Stimulated activated CD8-positive, alpha-beta memory T cell treated with anti-CD3 and anti-CD28 coated beads, Interleukin-2, amount 100 ng/mL, for 48 hours (primary cell): ENCODE measurements at places on chromosomes 4 and X.

DNA sequence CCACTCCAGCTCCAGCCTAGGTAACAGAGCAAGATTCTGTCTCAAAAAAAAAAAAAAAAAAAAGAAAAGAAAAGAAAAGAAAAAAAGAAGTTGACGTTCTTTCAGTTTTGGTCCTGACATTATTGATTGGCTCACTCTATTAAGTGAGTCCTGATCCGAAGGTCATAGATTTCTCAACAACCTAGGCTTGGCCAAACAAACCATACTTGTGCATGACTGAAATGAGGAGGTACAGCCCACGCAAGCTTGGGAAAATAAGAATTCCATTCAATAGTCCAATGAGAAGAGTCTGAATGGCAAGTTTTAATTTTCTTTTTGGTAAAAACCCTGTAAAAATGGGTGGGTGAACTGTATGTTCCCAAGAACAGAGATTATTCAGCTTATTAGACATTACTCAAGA, 3.2 kb upstream of the ETNPPL start:
- no peak for DNase-seq

DNA sequence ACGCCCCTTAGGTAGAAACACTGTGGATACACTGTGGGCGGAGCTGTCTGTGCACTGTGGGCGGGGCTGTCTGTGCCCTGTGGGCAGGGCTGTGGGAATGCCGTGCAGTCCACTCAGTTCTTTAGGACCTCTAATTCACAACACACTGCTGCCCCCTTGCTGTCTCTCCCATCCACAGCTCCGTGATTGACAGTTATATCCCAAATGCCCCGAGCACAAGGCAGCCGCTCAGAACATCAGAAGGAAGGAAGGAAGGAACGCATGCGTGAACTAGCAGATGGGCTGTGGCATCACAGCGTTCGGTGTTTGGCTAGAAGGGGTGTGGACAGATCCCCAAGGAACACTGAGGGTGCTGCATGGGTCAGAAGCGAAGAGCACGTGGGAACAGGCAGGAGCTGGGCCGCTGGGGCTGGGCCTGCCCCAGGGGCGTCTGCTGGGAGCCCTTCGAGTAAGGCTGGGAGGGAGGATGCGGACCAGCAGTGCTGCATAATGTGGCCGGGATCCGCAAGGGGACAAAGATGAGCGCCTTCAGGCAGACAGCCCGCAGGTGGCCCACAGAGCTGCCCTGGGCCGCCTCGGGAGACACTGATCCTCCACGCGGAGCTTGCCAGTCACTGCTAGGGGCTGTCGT, 29.8 kb downstream of the ACOX3 start:
- no peak for DNase-seq

- no peak for DNase-seq
Measured at GRCh38 chrX:15988661-15989603, 134.3 kb upstream of the AP1S2 start.

- DNase-seq, result no peak
Measured at GRCh38 chrX:1009771-1010170, 202.7 kb downstream of the CRLF2 start.

- DNase-seq, result no peak
Measured at GRCh38 chrX:13702111-13702789, 13.3 kb downstream of the RAB9A start.

GRCh38 chr4:72397314-72397713, 171.7 kb downstream of the ADAMTS3 start:
- DNase-seq, result no peak

DNA sequence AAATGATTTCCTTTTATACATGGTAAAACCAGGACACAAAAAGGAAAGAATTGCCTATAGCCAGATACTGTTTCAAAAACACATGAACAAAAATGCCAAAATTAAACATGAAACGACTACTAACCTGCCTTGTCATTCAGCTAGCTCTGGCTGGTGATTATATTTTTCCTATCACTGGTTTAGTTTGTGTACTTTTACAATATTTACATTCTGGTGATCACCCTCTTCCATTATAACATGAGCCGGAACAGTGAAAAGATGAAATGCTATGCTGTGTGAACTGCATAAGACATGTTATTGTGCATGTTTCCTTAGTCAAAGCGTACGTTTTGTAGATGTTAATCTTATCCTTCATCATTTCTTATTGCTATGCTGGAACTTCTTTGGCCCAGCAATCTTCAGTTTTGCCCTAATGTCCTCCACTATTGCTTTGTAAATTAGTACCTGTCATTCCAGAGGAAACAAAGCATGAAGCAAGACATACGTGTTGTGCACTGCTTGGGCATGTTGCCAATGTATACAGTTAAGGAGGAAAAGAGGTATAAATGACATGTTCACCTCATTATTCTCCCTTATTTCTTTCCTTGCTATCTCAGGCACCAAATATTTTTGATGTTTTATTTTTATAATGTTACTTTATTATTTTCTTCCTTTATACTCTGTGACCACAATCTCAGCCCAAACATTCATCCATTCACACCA, 386.3 kb downstream of the ARHGAP24 start:
- DNase-seq, result no peak

DNA sequence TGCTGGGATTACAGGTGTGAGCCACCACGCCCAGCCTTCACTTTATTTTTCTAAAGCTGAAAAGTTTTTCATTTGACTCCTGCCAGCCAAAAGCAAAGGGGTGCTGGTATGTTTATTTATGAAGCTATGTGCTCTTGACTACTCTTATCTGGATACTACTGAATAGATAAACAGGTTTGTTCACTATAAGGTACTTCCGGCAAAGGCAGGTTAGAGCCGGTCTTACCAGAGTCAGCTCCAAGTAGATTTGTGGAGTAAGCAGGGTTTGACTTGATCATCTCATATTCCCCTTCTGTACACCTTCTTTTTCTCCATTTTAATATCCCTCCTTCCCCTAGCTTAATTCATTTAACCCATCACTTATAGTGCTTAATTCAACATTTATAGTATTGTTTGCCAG, 175.4 kb upstream of the MBNL3 start:
- no peak for DNase-seq

- DNase-seq, result peak; percentile 16
Measured at GRCh38 chr4:153112041-153112441, 92.2 kb upstream of the TRIM2 start.

GRCh38 chr4:83858131-83858530, 322.2 kb downstream of the GPAT3 start:
- no peak for DNase-seq

DNA sequence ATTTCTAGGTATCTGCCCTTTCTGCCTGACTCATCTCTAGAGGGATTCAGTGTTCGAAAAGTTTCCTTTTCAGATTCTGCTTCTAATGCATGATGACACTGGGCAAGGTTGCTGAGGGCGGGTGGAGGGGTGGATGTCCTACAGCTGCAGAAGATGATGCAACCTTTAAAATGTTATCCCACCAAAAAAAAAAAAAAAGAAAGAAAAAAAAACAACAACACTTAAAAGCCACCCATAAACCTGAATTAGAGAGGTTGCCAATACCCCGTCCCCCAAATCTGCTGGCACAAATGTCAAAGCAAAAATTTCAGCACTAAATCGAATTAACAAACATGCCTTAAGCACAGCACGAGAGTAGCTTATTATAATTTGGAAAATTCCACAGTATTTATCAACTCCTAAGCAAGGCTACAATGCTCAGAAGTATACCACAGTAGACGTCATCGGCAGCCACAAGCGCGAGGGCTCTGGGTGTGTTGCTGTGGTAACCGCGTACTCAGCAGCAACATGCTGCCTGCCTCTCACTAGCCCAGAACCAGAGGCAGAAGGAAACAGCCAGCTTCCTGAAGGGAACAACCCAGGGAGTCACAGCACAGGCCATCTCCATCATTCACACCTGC, 167.5 kb upstream of the MAP3K15 start:
- DNase-seq, result peak; percentile 57

GRCh38 chr4:78742300-78742699, 33.9 kb upstream of the BMP2K start:
- DNase-seq, result no peak

DNA sequence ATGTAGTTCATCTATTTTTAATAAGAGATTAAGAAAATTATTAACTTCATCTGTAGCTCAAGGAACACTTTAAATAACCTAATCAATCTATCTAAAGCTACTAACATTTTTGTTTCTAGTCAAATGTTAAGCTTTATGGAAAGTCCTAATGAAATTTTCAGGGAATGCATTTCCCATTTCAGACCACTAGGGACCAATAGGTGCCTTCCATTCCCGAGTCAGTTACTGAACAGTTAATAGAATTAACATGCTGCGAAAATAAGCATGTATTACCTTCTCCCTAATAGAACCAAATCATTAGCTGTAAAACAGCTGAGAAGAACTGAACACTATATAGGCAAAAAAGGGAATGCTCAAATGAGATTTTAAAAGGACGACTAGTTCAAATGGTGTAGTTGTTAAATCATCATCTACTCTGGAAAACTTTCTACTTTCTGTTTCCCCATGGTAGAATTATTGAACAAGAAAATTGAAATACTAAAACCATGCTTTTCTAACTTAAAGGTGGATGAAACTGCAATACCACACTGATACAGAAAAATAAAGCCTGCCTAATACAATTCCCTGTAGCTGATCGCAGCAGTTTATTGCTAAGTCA, 22.5 kb downstream of the STX18 start:
- no peak for DNase-seq

DNA sequence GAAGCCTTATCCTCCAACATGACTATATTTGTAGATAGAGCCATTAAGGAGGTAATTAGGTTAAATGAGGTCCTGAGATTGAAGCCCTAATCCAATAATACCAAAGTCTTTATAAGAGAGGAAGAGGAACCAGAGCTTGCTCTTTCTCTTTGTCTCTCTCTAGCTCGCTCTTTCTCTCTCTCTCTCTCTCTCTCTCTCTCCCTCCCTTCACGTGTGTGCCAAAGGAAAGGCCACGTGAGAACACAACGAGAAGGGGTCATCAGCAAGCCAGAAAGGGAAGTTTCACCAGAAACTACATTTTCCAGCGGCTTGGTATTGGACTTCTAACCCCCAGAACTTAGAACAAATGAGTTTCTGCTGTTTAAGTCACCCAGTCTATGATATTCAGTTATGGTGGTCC, 1540.5 kb downstream of the C4orf33 start:
- DNase-seq, result no peak

DNA sequence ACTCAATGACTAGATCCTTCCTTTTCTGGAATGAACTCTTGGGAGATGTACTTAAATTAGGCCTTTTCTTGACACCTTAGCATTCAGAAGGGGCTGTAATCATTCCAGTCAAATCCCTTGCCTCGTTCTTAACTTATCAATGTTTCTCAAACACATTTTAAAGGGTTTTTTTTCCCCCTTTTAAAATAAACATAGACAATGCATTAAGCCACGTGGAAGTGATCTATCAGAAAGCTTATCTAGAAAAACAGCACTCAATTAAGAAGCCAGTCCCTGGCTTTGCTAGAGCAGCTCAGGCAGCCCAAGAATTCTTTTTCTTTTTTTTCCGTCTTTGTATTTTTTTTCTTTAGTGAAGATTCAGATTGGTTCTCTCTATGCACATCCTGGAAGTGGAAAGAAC, 118.2 kb downstream of the PCDH7 start:
- DNase-seq, result no peak

GRCh38 chr4:138773321-138773720, 242.3 kb upstream of the NOCT start:
- no peak for DNase-seq

- DNase-seq, result no peak
Measured at GRCh38 chr4:73772363-73772762, 32.0 kb downstream of the CXCL8 start.

DNA sequence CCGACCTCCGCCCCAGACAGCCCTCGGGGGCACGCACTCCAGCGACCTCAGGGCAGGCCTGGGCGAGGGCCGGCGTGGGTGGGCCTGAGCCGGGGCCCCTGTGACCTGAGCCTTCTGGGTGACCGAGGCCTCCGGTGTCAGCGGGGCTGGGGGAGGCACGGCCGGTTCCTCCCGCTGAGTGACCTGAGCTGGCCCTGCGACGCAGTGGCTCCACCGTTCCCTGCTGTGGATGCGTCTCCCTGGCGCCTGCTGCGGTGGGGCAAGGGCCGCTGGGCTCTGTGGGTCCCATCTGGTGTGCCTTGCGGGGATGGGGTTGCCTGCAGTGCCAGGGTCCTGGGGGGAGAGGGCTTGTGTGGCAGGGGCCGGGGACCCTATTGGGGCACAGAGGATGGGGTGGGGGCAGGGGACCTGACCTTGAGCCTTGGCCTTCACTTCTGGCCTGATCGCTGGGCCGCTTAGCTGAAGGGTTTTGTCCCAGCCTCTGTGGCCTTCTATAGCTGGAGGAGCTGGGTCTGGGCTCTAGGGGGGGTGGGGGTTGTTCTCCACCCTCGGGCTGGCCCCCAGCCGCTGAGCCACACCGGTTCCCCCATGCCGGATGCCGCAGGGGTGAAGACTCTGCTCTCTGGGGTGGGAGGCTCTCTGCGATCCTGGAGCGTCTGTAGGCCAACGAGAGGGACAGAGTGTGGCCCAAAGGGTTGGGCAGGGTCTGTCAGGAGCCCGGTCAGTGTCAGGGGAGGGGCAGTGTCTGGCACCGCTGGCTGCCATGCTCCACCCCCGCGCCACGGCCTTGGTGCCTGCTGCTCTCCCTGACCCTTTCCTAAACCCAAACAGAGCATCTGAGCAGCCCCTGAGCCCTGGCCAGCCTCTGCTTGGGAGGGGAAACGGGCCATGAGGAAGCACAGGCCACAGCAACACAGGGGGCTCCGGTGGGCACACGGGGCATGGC, 2.3 kb downstream of the NAT8L start:
- DNase-seq, result no peak

GRCh38 chr4:4727536-4727935, 131.9 kb upstream of the MSX1 start:
- DNase-seq, result no peak

GRCh38 chr4:140305053-140305452, 68.4 kb upstream of the SCOC start:
- DNase-seq, result no peak

GRCh38 chrX:150984169-150984824, 1.2 kb downstream of the HMGB3 start:
- DNase-seq, result no peak

GRCh38 chrX:37320541-37321203, 28.5 kb upstream of the PRRG1 start:
- no peak for DNase-seq

GRCh38 chr4:145511913-145512522, 30.4 kb downstream of the SMAD1 start:
- DNase-seq, result no peak

DNA sequence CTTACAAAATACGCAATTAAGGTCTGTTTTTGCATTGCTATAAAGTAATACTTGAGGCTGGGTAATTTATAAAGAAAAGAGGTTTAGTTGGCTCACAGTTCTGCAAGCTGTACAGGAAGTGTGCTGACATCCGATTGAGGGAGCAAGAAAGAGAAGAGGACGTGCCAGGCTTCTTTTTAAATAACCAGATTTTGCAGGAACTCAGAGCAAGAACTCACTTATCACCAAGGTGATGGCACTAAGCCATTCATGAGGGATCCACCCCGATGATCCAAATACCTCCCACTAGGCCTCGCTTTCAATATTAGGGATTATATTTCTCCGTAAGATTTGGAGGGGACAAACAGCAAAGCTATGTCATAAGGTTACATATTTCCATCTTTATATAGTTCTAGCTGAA, 456.7 kb downstream of the GLUD2 start:
- DNase-seq, result no peak

DNA sequence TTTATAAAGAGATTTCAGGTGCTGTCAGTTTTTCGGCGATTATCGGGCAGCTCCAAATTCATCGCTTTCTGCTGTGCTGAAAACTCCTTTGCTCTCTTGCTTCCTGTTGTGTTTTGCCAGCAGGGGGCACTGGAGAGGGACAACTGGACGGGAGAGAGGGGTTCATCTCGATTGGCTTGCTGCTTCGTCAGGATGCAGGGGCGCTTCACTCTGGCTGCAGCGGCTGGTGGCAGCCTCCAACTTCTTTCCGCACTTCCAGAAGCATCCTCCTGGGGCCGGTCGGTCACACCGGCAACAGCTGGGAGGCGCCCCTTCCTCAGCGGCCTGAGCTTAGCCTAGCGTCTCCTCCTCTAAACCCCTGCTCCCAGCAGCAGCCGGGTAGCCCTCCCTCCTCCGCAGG, 29.5 kb downstream of the MSL3 start:
- peak; percentile 50 for DNase-seq
